Stimulated activated naive CD4-positive, alpha-beta T cell (primary cell): ENCODE measurements at places on chromosomes 6 and 20.

DNA sequence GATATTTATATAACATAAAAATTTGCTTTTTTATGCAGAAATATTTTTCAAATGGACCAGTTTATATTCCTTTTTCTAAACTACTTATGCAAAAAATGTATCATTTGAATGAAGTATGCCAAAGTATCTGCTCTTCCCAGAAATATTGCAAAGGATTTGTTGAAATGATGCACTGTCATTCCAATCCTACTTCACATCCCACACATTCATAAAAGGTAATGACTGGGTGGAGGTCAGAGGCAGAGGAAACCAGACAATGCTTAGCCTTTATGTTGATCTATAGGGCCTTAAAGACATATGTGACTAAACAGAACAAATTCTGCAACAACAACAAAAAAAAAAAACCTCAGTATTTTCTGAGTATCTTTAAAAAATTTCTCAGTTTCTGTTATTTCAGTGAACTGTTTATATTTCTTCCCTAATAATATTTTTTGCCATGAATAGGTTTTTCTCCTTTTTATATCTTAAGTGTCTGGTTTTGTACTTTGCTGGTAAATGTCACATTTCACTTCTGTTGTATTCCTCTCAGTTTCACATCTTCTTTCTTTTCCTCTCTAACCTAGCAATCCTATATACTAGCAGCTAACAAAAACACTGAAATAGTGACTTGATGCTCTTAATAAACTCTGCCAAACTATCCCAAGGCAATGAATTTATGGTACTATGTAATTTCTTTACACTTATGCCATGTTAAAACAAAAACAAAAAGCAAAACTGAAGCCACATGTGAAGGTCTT, 374.1 kb downstream of the BCKDHB start:
- no peak for DNase-seq

DNA sequence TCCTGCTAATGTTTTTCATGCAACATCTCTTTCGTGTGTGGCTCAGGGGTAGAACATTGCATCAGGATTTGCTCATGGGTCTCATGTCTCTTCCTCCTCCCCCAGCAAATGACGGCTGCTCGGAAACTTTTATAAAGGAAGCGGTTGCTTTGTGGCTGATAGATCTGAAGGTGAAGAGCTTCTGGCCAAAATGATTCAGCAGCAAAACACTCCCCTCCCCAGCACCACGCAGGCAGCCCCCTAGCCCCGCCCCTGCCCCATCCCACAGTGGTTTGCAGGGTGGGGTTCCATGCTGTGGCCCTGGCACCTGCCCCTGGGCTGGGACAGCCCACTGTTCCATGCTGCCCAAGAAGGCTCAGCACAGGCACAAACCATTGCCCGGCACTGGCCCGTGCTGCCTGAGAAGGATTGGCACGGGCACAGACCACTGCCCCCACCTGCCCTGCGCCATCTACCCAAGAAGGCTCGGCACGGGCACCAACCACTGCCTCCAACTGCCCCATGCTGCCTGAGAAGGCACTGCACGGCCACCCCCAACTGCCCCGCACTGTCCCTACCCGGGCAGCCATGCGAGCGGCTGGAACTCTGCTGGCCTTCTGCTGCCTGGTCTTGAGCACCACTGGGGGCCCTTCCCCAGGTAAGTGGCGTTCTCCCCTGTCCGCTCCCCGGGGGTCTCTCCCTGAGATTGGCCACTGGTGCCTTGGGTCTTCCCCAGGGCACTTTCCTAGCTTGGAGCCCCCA, at the start of gene CST7:
Gene CST7, plus strand, starts transcription at position 331 of the 741 bp plus-strand sequence. Its CDS starts 237 bp downstream, at position 568.
- DNase-seq = peak; percentile 79

DNA sequence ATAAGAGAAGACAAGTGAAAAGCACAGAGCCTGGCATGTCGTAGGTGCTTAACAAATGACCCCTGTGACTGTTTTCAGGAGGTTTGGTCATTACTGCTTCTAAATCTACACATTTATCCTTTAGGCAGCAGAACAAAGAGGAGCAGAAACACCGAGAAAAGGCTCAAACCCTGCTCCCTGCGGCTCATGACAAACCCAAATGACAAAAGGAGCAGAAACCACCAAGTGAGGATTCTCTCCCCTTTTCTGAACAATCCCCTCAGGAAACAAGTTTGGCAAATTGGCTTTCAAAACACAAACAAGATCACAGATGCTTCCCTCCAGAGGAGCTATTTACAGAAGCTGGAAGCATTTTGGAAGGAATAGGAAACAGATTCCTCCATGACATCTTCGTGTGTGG, 15.8 kb upstream of the SIRPG start:
- no peak for DNase-seq

DNA sequence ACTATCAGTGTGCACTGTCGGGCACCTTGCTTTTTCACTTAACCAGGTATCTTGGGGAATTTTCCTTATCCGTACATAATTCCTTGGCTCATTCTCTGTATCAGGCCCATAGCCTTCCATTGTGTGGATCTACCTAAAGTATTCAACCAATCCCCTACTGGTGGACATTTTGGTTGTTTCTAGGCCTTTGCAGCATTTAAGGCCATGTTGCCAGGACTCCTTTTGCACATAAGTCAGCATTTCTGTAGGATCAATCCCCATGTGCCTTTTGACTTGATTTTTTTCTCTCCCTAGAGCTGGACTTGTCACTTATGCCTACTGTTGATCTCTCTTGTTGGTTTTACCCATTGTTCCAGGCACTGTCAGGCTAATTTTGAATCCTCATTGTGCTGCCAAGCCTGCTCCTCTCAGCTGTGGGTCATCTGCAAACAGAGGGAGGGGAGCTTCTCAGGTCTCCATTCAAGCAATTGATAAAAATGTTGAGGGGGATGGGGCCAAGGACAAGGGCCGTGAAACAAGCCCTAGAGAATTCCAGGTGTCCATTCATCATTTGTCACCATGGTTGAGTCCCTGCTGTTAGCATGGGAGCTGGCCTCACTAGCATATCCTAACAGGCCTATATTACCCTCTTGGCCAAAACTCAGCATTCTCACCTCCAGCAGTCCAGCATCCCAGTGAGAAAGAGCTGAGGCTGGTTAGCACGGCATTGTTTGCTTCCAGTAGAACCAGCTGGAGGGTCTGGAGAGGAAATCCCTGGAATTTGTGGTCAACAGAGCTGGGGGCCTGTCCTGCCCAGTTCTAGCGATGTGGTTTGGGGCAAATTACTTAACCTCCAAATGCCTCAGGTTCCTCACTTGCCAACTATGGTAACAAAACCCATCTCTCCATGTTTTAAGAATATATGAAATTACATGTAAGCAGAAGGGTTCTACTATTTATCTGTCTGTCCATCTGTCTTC, 178.4 kb downstream of the MRPL14 start:
- no peak for DNase-seq

DNA sequence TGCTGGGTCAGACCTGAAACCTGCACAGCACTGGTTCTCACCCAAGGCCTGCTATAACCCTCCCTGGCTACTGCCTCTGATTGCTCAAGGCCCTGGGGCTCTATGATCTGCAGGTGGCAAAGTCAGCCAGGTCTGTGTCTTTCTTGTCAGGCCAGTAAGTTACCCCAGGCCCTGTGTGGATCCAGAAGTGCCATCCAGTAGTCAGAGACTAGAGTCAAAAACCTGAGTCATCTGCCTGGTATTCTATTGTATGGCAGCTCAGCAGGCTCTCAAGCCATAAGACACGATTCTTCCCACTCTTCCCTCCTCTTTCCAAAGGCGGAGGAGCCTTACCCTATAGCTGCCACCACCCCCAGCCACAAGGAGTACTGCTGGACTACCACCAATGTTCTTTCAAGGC, 593.0 kb downstream of the FRK start:
- no peak for DNase-seq

- DNase-seq = no peak
Measured at GRCh38 chr6:112172540-112172939, 81.8 kb downstream of the LAMA4 start.

DNA sequence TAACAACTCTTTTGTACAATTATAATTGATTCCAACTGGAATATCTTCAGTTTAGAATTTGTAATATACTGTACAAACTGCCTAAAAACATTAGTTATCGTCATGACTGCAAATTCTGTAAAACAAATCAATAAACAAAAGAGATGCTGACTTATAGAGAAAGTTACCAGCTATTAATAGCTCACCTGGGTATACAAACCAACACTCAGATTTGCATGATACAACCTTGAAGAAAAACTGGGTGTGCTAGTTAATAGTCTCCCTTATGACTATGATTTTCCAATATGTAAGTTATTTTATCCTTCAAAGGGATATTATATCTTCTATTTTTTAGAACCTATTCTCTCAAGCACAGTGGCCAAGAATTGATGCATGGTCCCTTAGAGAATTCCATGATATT, 698.5 kb downstream of the FRK start:
- no peak for DNase-seq

GRCh38 chr20:15705975-15706374, 867.3 kb downstream of the KIF16B start:
- no peak for DNase-seq

GRCh38 chr6:100538086-100538485, 73.4 kb upstream of the SIM1 start:
- DNase-seq = no peak

GRCh38 chr20:52076164-52076563, 115.4 kb downstream of the ZFP64 start:
- DNase-seq = no peak

GRCh38 chr6:128259029-128259724, 261.2 kb downstream of the PTPRK start:
- peak; percentile 11 for DNase-seq

DNA sequence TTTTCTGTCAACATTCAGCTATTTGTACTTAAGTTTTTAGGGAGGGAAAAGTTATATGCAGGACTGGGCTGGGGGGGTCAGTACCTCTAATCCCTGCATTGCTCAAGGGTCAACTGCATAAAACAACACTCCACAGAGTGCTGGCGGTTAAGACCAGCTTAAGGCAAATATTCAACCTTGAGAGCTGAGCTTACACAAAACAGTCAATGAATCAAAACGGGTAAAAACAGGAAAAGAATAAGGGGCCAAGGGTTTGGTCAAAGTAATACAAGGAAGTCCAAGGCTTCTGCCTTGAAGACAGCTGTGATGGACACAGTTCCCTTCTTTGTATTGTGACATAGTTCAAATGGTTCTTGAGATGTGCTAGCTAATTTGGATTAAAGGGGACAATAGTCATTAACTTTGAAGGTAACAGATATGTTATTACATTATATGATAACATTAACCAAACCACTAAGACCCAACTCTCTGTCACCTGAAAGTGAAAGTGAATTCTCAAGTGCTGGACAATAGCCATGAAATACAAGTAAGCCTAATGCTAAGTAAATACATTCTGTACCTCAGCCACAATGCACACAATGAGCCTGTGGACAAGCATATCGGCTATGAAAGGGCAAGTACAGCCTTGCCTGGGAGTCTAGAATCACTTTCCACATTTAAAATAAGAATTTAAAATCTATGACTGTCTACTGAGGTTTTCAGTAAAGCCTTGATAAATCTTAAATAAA, 106.8 kb downstream of the PDE10A start:
- no peak for DNase-seq

DNA sequence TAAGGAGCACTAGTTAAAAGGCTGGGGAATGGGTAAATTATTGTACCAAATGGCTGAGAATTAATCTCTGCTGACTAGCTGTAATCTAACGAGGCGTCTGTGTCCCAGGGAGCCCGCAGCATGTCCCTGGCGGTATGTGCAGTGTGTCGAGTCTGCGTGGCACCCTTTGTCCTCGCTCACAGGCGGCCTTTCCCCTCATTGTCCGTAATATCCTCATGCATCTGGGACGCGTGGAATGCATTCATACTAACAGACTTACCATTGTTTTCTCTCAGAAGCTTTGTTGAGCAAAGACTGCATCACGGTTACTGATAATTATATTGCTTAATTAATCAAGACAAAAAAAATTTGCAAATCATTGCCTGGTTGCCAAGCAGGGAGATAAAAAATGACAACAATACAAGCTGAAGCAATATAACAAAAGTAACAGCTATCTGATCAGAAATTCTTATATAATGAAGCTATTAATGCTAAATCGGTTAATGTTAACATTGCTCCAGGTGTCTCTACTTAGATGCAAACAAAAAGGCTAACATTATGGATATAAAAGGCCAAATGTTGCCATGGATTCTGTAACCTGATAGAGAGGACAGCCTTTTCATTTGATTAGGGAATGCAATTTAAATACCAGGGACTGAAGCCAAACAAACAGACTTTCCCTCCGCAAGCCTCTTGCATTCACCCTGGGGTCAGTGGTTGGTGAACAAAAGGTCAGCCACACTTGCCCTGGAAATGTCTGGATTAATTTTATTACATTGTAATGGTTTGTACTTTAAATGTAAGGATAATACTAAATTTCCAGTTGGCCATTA, 124.8 kb downstream of the INSM1 start:
- no peak for DNase-seq

DNA sequence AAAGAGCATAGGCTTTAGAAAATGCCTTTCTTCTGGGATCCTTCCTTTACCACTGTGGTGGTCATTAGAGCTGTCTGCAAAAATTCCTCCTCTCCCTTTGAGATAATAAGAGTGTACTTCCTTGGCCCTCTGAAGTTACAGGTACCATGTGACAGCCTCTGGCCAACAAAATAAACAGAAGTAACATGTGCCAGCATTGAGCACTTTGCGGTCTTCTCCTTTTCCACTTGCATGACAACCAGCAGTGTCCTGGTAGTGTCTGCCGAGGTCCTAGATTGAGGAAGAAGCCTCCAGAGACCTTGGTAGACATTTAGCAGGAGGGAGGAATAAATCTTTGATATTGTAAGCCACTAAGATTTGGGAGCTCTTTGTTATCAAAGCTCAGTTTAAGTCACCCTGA, 87.5 kb upstream of the ARID1B start:
- no peak for DNase-seq

DNA sequence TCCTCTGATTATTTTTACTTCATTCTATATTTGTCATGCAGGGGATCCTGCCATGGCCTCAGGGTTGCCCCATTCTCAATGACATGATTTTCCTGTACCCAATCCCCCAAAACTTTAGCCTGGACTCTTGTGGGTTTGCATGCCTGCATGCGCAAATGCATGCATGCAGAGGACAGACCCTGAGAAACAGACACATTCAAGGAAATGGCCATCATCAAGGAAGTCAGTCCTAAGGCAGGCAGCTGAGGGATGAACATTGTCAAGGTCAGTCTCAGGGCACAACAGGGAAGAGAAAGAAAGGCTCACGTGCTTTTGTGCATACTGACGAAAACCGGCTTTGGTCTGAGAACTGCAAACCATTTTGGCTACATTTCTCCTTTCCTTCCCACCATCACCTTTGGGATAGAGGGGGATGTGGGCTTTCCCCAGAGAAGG, 13.1 kb downstream of the NEDD9 start:
- DNase-seq = no peak
